ENCODE measurements at places on chromosomes 11 and 22. TPM values are rescaled to one million over a fixed set of nuclear protein-coding genes. Genes with fewer than 3 reads are reported as not detected.

DNA sequence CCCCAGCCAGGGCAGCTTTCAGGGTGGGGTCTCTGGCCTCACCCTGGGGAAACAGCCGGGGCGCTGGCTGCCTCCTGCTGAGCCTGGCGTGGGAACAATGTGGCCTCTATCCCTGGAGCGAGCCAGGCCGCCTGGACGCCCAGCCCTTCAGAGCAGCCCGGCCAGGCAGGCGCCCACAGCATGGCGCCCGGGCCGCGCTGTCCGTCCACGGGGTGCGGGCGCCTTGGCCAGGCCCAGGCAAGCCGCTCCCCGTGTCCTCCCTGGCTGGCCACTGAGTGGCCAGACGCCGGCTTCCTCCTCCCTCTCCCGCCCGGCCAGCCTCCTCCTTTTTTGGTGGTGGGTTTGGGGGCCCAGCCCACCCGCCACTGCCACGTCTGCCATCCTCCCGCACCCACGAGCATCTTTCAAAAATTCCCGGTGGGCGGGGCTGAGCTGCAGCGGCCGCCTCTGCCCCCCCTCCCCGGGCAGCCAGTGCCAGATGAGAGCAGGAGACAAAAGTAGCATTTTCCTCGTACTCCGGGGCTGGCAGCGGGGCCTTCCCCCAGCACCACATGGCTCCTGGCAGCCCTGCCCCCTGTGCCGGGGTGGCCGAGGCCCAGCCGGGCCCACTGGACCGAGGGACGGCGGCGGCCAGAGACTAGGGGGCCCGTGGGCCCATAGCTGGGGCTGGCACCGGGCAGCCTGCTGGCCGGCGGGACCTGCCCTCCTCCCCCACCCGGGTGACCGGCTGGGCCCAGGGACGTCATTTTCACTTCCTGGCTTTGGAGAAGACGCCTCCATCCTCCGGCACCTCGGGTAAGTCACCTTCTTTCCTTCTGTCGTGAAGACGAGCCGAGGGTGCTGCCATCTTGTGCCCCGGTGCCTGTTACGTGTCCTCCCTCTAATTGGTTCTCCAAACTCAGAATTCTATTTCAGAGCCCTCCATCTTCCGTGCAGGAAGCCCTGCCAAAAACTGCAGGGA, 70.2 kb upstream of the PPARA start:
- DNase-seq = no peak

CARD10 gene
- total RNA-seq = 0.08 TPM

ENTHD1 gene
- not detected for total RNA-seq

PATE4 gene
- not detected for total RNA-seq

H19 gene
- total RNA-seq = not detected

GVQW3 gene
- 3.7 TPM for total RNA-seq

Data from activated CD4-positive, alpha-beta memory T cell treated with anti-CD3 and anti-CD28 coated beads, Interleukin-2, amount 10 ng/mL, durations not matched to agents 7 days and 5 days (primary cell).